ENCODE measurements at places on chromosomes 5 and 9.

- peaks cover 7% of the 10 kb centered on the region for H3K27me3 ChIP-seq
- H3K36me3 ChIP-seq = no peaks in the 10 kb centered on the region
- no peak for DNase-seq
- peak overlapping the region; percentile 40 for H3K4me3 ChIP-seq
- peaks cover 1% of the 10 kb centered on the region for H3K4me1 ChIP-seq
- H3K27ac ChIP-seq = no peak overlapping the region
Measured at GRCh38 chr9:129258823-129259301, 80.8 kb upstream of the IER5L start.

- no peak overlapping the region for H3K27ac ChIP-seq
- DNase-seq = peak; percentile 91
- peaks cover 4% of the 10 kb centered on the region for H3K4me1 ChIP-seq
- H3K27me3 ChIP-seq = no peaks in the 10 kb centered on the region
- peak overlapping the region; percentile 46 for H3K4me3 ChIP-seq
Measured at GRCh38 chr5:103224118-103224893, 34.3 kb upstream of the MACIR start.

DNA sequence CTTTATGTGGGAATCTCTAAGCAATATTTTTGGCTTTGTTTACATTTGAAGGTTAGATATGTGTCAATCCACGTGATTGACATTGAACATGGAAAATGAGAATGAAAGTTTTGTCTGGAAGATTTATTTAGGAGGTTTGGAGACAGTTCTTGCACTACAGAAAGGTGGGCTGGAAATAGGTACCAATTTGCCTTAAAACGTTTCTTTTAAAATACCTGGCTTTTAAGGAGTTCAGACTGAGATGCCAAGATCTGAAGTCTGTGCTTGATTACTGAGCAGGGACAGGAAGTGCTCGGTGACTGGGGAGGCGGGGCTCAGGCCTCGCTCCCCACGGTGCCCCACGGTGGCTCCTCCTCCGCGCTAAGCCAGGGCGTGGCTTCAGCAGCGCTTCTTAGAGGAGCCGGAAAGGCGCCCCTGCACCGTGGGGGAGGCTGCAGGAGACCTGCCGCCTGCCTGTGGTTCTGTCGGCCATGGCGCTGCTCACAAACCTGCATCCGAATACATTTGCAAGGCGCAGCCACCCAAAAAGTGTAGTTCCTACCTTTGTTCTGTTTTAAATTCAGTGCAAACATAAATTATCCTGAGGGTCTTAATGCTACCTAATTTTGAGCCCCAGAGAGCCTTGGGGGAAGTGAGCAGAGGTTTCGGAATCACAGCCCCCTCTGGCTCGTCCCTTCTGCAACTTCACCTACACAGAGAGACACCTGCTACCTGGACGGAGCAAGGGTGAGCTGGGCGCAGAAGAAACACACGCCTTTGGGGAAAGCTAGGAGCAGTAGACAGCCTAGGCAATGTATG, 49.2 kb downstream of the USP20 start:
- peak; percentile 96 for DNase-seq
- H3K36me3 ChIP-seq = peaks cover 13% of the 10 kb centered on the region
- peaks cover 58% of the 10 kb centered on the region for H3K4me1 ChIP-seq
- H3K4me3 ChIP-seq = peak overlapping the region; percentile 75
- H3K27ac ChIP-seq = peak overlapping the region; percentile 59

GRCh38 chr9:10003047-10003446, 609.8 kb downstream of the PTPRD start:
- peaks cover 17% of the 10 kb centered on the region for H3K4me1 ChIP-seq
- H3K27me3 ChIP-seq = no peaks in the 10 kb centered on the region
- H3K36me3 ChIP-seq = no peaks in the 10 kb centered on the region
- no peak overlapping the region for H3K4me3 ChIP-seq
- no peak overlapping the region for H3K27ac ChIP-seq
- no peak for DNase-seq

DNA sequence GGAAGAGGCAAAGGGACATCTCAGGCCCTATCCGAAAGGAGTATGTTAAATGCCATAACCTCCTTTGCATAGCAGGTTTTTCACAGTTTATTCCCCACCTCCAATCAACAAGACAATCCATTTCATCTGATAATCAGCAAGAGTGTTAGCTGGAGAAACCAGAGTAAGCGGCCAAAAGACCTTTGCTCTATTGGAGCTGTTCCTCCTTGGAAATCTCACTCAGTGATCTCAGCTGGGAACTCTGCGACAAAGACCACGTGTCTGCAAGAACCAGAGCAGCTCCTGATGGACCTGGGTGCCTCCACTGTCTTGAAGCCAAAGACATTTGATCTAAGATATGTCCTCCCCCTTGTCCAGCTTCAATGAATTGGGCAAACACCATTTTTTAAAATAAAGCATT, 241.0 kb downstream of the SEC61B start:
- no peaks in the 10 kb centered on the region for H3K4me1 ChIP-seq
- no peaks in the 10 kb centered on the region for H3K36me3 ChIP-seq
- no peak overlapping the region for H3K27ac ChIP-seq
- no peak overlapping the region for H3K4me3 ChIP-seq

GRCh38 chr5:80192507-80193241, 63.2 kb downstream of the SERINC5 start:
- peaks cover 26% of the 10 kb centered on the region for H3K4me1 ChIP-seq
- no peaks in the 10 kb centered on the region for H3K36me3 ChIP-seq
- H3K27me3 ChIP-seq = no peaks in the 10 kb centered on the region
- H3K4me3 ChIP-seq = no peak overlapping the region
- no peak overlapping the region for H3K27ac ChIP-seq

DNA sequence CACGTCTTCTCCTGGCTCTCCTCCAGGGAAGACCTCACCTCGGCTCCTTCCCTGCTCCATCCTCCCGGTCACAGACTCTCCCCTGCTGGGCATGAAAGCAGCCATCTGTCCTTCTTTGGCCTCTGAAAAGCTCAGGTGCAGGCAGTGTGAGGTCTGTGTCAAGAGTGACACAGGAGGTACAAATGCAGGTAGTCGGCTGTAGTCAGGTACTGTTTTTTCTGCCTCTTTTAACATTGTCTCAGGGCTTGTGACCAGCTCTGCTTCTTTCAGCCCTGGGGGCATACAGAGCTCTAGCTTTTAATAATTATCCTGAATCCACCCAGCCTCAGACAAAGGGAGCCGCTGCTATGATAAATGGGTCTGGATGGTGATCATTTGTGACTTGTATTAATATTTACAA, 46.4 kb downstream of the C5orf15 start:
- no peak overlapping the region for H3K27ac ChIP-seq
- H3K36me3 ChIP-seq = no peaks in the 10 kb centered on the region
- H3K4me3 ChIP-seq = no peak overlapping the region
- no peaks in the 10 kb centered on the region for H3K4me1 ChIP-seq
- H3K27me3 ChIP-seq = no peaks in the 10 kb centered on the region
- DNase-seq = no peak

DNA sequence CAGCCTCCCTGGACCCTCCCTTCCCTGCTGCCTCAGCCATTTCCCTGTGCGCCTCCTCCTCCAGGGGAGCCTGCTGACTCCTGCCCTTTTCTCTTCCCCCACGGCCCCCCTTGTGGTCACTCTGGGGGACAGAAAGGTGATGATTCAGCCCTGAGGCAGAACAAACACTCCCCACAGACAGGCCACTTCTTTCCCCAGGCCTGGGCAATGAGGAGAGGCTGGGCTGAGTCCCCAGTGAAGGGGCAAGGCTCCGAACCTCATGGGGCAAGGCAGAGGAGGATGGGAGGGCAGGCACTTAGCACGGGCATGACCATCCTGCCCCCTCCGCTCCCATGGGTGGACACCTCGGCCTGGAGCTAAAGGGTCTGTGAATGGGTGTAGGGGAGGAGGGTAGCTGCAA, 21.0 kb downstream of the CSF1R start:
- DNase-seq = no peak
- peaks cover 83% of the 10 kb centered on the region for H3K4me1 ChIP-seq
- no peak overlapping the region for H3K27ac ChIP-seq
- H3K27me3 ChIP-seq = no peaks in the 10 kb centered on the region
- H3K36me3 ChIP-seq = no peaks in the 10 kb centered on the region

DNA sequence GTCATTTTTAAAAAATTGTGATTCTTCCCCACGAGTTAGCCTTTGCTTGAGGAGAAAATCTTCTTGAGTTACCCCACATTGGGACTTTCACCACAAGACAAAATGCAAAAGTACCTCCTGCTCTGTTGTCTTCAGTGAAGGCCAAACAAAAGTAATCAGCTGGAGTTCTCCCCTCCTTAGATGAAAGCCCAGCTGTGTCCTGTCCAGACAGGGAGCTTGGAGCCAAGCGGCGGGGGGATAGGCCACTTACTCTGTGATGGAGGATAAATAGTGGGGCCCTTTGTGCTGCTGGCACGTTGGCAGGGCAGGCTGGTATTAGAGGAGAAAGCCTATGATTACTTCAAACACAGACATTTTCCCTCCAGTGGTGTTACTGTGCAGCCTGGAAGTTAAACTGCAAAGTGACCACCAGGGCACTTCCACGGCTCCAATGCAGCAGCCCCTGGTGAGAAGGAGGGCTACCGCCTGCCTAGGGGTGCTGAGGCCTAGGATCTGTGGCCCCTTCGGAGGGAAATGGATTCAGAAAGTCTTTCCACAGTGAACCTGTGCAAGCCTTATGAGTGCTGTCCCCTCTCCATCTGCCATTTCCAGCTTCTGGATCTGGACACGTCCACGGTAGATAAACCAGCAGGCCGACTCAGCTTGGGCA, 155.0 kb downstream of the TMEM167A start:
- no peak overlapping the region for H3K4me3 ChIP-seq
- H3K27ac ChIP-seq = no peak overlapping the region
- no peaks in the 10 kb centered on the region for H3K4me1 ChIP-seq

DNA sequence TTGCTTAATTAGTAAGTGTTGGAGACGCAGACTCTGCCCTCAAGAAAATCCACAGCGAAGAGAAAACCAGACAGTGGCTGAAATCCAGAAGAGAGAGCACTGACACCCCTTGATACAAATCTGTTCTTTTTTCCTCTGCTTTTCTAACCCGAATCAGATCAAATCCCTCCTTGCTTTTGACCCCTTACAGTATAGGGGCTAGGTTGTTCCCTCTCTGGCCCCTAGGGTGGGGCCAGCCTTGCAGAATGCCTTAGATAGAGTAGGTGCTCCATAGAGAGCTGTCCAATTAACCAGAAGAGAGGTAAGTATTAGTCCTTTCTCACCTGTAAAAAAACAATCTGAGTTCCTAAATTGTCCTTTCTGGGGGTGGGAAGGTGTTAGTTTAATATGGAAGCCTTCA, 10.1 kb downstream of the C1QTNF2 start:
- no peak overlapping the region for H3K4me3 ChIP-seq
- no peak for DNase-seq
- H3K27ac ChIP-seq = no peak overlapping the region
- H3K4me1 ChIP-seq = no peaks in the 10 kb centered on the region
- H3K27me3 ChIP-seq = no peaks in the 10 kb centered on the region

DNA sequence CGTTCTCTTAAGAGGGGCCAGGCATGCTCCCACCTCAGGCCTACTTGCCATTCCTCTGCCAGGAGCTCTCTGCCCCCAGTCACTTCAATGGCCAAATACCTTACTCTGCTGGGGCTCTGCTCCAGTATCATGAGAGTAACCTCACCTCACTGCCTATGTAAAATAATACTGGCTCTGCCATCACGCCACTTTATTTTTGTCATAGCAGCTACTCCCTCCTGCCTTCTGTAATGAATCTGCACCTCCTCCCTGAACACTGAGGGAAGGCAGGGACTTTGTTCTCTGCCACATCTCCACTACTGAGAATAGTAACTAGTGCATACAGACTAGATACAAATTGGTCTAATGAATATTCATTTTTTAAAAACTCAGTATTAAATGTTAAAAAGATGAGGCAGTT, 33.8 kb downstream of the MACROH2A1 start:
- no peak for DNase-seq
- peaks cover 68% of the 10 kb centered on the region for H3K36me3 ChIP-seq
- H3K27ac ChIP-seq = peak overlapping the region; percentile 55
- no peak overlapping the region for H3K4me3 ChIP-seq
- H3K4me1 ChIP-seq = peaks cover 16% of the 10 kb centered on the region
- no peaks in the 10 kb centered on the region for H3K27me3 ChIP-seq

GRCh38 chr5:57486027-57486602, 3.5 kb upstream of the ACTBL2 start:
- H3K4me1 ChIP-seq = peaks cover 10% of the 10 kb centered on the region
- H3K27me3 ChIP-seq = no peaks in the 10 kb centered on the region
- DNase-seq = no peak
- no peak overlapping the region for H3K27ac ChIP-seq
- H3K4me3 ChIP-seq = no peak overlapping the region

DNA sequence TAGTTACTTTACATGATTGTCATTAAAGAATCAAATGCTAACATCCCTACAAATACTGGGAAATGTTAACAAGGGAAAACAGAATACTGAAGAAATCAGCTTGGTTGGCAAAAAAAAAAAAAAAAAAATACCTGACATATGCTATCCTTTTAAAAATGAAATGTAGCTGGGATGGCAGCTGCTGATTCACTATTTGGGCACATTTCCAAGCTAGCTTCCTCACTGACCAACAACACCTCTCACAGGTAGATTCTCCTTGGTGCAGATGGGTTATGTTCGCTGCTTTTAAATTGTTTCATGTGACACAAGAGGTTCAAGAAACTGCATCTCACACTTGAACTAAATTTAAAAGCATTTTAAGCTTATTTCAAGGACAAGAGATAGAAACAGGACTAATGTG, 6.1 kb upstream of the PRUNE2 start:
- no peak for DNase-seq
- no peak overlapping the region for H3K27ac ChIP-seq
- H3K4me3 ChIP-seq = no peak overlapping the region

Data from common myeloid progenitor, CD34-positive (primary cell).